ENCODE measurements at places on chromosomes 12 and 14.

DNA sequence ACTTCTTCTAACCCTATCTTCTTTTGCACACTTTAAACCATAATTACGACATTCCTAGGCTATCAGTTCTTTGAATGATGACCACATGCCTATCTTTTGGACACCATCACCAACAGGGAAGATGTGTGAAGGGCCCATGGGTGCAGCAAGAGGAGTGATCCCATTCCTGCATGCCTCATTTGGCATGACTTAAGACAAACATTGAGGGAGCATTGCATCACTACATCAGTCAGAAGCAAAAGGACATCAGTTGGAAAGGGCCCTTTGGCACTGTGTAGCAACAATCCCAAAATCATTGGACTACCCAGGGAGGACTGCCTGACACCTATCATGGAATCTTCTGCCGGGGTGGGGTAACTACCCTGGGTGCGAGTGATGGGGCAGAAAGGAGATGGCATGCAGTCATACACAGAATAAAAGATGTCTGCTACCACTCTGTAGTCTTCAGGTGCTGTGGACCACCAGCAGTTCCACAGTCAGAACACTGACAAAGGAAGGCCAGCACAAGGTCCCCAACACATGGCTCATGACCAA, 10.7 kb upstream of the TMBIM6 start:
- no peak for DNase-seq

DNA sequence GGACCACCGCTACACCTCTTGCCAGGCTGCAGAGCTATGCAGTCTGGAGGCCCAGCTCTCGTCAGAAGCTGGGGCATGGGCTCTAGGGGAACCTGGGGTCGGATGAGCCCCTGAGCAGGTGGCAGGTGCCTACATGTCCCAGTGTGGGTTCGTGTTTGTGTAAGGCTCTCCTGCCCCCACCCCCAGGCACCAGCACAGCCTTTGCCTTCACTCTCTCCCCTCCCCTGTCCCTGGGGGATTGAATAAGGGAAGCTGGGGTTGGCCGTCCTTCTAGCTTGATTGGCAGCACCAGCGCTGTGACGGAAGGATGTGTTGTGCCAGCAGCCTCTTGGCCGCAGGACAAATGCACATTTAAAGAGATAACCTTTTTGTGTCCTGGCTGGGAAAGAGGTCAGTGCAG, 34.8 kb upstream of the TSPAN9 start:
- no peak for DNase-seq

GRCh38 chr14:22432348-22432976, 156.6 kb downstream of the DAD1 start:
- peak; percentile 99 for DNase-seq

DNA sequence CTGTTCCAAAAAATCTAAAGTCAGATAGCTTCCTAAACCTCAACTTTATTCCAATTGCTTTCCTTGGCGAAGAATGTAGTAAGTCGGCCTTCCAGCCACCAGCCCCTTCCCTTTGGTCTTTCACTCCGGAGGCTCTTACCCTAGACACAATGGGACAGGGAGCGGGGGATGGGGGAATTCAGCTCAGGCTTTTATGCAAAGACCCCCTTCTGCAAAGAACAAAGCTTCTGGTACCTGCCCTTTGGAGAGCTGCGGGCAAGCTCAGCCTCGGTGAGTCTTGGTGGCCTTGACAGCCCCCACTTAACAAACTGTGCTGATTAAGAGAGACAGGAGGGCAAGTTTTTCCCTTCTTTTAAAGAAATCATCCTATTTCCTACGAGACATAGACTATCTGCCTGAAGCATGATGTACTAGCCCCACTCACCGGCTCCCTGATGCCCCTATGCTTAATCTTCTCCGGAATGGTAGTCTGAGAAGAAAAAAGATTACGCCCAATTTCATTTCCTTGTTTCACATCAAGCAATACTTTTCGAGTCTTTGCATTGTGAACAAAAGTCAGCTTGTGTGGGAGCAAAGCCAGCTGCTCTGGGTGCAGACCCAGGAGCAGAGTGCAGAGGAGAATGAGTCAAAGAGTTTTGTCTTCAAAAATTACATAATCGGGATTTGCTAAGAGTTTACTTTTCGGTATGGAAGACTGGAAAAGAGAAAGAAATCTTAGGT, 1.5 kb upstream of the NANOG start:
- DNase-seq, result no peak

GRCh38 chr12:89384050-89384758, 31.9 kb upstream of the DUSP6 start:
- peak; percentile 93 for DNase-seq

GRCh38 chr12:55906056-55906455, 21.6 kb downstream of the PYM1 start:
- no peak for DNase-seq

DNA sequence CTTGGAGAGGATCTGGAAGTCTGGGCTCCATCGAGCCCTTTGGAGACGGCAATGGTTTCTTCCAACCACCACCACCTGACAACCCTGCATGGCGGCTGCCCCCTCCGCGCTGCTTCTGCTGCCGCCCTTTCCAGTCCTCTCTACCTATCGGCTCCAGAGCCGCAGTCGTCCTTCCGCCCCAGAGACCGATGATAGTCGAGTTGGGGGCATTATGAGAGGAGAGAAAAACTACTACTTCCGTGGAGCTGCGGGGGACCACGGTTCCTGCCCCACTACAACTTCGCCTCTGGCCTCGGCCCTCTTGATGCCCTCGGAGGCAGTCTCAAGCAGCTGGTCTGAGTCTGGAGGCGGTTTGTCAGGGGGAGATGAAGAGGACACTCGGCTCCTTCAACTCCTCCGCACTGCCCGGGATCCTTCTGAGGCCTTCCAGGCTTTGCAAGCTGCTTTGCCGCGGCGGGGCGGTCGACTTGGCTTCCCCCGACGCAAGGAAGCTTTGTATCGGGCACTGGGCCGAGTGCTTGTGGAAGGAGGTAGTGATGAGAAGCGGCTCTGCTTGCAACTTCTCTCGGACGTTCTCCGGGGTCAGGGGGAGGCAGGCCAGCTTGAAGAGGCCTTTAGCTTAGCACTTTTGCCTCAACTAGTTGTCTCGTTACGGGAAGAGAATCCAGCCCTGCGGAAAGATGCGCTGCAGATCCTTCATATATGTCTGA, 499 bp downstream of the TOGARAM1 start:
- DNase-seq, result no peak

GRCh38 chr14:66511849-66512248, 3.9 kb downstream of the GPHN start:
- no peak for DNase-seq

DNA sequence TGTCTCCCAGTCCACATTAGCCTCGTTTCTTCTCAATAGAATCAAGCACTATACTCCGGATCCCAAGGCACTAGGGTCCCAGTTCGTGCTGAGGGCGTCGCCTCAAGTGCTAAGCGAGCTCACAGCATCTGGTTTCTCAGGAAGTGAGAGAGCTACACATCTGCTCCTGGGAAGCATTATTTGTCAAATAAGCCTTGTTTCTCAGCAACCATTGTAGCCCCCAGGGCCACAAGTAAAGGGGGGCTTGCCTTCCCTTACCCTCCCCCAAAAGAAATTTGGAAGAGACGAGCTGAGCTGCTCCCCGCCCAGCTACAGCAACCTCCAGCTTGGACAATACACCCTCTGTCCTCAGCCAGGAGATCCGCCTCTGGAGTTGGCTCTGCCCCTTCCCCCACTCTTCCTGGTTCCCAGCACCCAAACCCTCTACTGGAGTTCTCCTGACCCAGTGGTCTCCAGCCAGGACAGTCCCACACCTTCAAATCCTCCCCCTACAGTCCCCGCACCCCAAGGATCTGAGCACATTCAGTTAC, 5.7 kb upstream of the TNS2 start:
- DNase-seq, result peak; percentile 26

GRCh38 chr12:75660805-75661404, 149.5 kb upstream of the KRR1 start:
- no peak for DNase-seq

DNA sequence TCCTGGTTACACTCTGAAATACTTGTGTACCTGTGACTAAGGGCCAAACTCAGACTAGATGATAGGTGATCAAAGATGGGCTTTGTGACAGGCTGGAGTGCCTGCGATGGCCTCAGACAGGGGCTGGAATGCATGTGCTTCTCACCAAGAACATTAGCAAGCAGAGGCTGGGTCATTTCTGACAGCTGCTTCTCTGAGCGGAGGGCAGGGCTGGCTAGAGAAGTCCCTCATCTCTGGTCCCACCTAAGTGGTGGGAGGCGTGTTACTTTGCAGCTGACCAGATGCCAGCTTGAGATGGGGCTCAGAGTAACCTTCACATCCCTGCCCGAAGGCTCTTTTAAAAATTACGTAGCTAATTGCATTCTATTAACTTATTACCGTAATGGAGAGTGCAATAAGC, 106.8 kb upstream of the RTL1 start:
- no peak for DNase-seq

GRCh38 chr12:57220770-57221168, 4.2 kb downstream of the NXPH4 start:
- no peak for DNase-seq

GRCh38 chr14:75543253-75543652, 21.0 kb downstream of the BATF start:
- no peak for DNase-seq

GRCh38 chr12:104575442-104576186, 118.9 kb downstream of the CHST11 start:
- DNase-seq, result no peak

All from SK-N-MC (cell line).